ENCODE measurements at places on chromosomes 6 and 20.

GRCh38 chr20:62197801-62198200, 15.0 kb downstream of the MTG2 start:
- no peak for DNase-seq

GRCh38 chr20:53174454-53174853, 202.3 kb downstream of the TSHZ2 start:
- no peak for DNase-seq

DNA sequence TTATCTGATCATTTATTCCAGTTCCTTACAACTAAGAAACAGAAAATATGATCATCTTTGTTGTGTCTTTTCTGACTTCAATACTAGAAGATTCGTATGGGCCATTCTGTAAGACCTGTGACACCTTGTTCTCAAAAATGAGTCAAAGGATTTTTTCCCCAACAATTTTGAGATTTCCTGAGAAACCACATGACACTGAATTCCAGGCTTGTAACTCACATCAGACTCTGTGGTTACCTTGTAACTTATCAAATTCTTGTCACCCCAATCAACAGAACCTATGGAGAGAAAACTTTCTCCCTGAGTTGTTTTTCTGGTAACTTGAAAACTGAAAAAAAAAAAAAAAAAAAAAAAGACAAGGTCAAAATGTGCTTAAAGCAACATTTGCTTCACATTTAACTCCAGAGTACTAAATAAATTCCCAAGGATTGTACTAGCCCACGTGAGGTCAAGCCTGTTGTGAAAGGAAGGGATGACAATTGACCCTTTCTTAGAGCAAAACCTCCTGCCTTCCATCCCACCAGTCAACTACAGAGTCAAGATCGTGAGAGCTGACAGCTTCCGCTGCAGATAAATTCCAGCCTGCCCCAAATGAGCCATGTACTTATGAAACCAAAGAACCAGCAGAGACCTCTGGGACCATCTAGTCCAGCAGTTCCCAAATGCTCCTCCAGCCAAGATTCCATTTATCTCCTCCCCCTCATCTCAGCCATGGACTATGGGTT, 140.3 kb downstream of the TBX18 start:
- no peak for DNase-seq

DNA sequence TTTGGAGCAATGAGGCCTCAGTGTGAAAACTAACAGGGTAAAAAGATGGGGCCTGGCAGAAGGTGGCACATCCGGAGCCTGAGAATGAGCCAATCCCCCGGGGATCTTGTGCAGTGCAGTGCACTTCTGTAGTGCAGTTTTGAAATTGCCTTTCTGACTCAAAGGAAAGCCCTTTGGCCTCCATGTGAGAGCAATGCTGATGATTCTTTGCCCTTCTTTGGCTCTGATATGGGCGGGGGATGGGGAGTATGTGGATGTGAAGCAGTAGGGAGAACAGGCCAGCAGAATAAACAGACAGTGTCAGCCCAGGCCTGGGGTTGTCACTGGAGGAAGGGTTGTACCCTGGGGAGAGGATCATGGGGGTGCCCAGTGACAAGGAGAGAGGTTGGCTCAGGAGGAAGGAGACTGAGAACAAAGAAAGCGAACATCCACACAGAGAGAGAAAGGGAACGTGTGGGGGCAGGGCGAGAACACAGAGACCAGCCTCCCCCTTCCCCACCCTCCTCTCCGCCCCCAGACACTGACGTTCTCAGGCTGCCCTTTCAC, 351.2 kb downstream of the CDC5L start:
- no peak for DNase-seq

DNA sequence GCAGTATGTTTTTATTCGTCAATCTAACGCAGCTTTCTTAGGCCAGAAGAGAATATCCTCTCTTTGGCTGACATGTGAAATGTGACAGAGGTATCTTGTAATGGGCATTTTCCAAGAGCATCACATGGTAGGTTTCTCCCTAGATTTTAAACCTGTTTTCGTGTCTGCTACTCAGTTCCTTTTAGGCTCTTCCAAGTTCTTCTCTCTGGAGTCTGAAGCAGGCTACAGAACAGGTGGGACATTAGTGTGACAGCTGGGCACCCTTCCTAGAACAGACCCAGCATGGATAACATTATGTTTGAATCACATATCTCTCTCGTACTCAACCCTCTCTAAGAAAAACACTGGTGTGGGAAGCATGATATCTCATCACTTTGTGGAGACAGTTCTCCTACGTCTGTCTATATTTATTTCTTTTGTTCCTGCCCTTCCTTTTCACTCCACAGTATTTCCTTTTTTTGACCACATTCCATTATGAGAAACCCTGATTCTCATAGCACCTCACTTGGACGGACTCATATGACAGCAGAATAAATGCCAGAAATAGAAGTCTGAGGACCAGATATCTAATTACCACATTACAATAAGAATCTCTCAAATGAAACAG, 263.4 kb downstream of the NKAIN2 start:
- DNase-seq, result no peak

Data from stimulated activated CD4-positive, alpha-beta T cell treated with anti-CD3 and anti-CD28 coated beads, Interleukin-2, amount 100 ng/mL, for 24 hours (primary cell).